T-helper 22 cell (primary cell): ENCODE measurements at places on chromosomes 11 and 22.
A peak's percentile ranks its signal among the peaks of the same experiment; 100 is the strongest.

GRCh38 chr11:14356342-14356741, 2.6 kb downstream of the RRAS2 start:
- DNase-seq, result no peak

DNA sequence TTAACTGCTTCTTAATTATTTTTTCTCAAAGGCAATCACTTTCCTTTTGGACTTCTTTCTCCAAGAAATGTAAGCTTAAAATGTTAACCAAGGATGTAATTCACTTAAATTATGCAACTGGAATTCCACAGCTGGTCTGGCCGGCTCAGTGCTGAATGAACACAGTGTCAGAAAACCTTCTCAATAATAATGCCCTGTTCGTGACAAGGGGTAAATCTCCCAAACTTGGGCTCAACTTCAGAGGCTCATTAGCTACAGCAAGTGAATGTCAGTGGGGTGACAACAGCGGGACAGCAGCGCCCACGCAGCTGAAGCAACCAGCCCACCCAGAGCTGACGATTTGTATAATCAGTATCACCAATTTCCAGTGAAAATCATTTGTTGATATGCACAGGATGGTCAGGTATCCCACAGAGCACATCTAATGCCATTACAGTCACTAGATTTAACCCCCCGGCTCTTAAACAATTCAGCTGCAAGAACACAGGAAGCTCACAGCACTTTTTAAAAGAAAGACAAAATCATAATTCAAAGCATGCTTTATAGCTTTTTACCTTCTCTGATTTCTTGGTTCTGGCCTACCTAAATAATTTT, 704.8 kb downstream of the DLG2 start:
- no peak for DNase-seq

DNA sequence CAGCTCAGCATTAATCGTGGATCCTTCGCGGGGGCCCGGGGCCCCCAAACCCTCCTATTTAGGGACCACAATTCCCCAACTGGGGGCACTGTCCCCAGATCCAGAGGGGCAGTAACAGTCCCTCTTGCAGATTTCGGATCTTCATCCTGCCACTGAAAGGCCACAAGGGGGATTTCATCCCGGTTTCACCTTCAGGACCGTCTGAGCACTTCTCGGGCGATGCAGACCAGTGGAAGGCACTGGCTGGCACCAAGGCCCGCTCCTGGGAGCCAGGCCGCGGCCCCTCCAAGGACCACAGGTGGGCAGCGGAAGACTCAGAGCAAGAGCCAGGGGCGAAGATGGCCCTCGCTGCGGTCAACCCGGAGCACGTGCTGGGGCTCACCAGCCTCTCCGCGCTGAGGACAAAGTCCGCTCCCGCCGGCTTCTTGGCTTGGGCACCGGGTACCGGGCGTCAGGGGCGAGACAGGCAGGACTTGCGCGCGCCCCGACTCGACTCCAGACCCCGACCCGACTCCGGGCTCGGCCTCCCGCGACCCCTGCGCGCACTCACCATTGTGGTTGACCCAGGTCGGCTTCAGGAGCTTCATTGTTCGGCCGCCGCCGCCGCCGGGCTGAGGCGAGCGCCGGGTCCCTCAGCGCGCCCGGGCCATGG, 517 bp downstream of the HIRA start:
- DNase-seq, result no peak

DNA sequence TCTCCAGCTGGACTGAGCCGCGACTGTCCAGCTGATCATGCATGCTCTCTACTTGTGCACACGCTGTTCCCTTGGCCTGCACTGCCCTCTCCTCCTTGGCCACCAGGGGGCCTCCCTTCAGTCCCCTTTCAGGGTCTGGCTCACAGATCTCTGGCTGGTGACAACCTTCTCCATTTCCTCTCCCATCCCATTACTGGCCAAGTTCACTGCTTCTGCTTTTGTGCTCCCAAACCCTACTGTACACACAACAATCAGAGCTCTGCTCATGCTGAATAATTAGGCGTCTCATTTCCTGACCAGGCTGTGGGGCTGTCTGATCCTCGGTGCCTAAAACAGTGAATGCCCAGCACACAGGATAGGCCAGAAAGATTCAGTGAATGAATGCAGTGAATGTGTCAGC, 224.0 kb upstream of the NARS2 start:
- no peak for DNase-seq

DNA sequence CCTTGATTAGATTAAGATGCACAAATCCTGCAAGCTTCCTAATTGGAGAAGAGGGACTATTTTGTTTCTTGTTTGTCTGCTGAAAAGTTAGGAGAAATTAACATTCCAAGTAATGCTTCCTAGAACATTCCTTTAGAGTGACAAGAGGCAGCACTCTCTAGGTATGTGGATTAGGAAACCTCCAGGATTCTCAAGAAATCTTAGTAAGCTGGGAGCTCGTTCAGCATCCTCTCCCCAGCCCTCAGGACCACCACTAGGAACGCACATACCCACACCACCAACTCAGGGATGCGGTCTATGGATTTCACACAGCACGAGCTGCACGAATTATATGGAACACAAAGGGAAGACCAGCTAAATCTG, 52.9 kb downstream of the NCAPD3 start:
- DNase-seq, result no peak

- no peak for DNase-seq
These were observed 6.6 kb upstream of the GRAMD4 start for GRCh38 chr22:46613606-46614021.

GRCh38 chr22:47629273-47629711, 866.8 kb downstream of the TBC1D22A start:
- no peak for DNase-seq

GRCh38 chr11:32425761-32426160, 9.6 kb downstream of the WT1 start:
- DNase-seq, result no peak

DNA sequence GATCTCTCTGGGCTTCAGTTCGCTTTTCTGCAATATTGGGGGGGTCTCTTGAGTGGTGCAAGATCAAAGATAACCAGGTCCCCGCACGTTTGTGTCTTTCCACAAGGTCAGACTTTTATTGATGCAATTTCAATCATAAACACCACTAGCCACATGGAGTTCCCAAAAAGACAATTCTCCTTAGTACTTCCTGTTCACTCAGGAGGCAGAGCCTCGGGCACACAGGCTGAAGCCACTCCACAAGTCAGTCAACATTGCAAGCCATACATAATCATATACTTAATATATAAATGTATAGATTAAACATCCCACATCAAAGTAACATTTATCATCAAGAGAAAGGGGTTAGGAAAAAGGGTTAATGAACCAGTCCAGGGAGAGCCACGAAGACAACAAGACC, 12.0 kb downstream of the ST14 start:
- DNase-seq, result no peak

GRCh38 chr22:38924347-38924952, 33.0 kb upstream of the APOBEC3A start:
- no peak for DNase-seq

- no peak for DNase-seq
These were observed 604 bp upstream of the POLR3H start for GRCh38 chr22:41544671-41545476.

- DNase-seq, result no peak
These were observed 384.1 kb downstream of the NELL1 start for GRCh38 chr11:21053466-21053865.

DNA sequence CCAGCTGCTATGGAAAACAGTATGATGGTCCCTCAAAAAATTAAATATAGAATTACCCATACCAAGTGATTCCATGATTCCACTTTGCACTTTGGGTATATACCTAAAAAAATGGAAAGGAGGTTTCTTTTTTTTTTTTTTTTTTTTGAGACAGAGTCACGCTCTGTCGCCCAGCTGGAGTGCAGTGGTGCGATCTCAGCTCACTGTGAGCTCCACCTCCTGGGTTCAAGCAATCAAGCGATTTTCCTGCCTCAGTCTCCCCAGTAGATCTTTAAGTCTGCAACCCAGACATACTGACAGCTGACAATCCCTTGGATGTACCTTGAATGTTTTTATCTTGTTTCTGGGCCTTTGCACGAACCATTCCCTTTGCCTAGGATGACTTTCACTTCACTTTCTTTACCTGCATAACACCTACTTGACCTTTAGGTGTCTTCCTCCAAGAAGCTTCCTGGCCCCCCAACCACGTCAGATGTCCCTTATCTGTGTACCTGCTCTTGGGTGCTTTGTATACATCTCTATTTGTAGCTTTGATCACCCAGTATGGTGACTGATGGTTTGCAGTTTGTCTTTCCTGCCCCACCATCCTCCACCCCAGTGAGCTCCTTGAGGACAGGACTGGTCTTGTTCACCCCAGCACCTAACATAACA, 11.6 kb downstream of the UCP3 start:
- DNase-seq, result no peak

DNA sequence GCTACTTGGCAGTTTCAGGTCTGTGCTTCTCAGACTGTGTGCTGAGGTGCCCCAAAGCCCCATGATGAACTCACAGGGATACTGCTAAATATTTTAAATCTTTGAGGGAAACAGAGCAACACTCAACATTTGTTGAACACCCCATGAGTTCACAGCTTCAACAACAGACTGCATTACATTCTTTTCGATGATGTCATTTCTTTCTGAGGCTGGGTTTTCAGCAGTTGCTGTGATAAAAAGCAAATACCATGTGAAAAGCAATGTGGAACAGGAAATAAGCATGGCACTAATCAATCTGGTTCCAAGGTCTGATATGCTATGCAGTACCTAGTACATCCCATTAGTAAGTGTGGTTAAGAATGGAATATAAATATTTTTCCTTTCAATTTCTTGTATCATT, 82.7 kb downstream of the RPL27A start:
- DNase-seq, result no peak

- no peak for DNase-seq
These were observed 11.4 kb upstream of the CAT start for GRCh38 chr11:34427186-34427805.

DNA sequence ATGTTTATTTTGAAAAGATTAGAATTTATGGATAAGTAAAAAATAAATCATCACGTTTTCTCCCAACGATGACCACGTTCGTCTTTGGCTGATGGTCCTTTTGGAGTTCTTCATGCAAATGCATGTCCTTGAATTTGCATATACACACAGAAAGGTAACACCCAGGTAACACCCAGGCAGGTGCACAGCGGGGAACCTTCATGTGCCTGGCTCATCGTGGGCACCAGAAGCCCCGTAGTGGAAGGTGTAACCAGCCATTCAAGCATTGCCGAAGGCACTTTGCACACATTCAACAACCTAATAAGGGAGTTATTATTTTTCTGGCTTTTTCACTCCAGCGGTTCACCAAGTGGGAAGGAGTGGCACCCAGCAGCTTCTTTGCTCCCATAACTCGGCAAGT, 404.6 kb downstream of the TBC1D22A start:
- no peak for DNase-seq

DNA sequence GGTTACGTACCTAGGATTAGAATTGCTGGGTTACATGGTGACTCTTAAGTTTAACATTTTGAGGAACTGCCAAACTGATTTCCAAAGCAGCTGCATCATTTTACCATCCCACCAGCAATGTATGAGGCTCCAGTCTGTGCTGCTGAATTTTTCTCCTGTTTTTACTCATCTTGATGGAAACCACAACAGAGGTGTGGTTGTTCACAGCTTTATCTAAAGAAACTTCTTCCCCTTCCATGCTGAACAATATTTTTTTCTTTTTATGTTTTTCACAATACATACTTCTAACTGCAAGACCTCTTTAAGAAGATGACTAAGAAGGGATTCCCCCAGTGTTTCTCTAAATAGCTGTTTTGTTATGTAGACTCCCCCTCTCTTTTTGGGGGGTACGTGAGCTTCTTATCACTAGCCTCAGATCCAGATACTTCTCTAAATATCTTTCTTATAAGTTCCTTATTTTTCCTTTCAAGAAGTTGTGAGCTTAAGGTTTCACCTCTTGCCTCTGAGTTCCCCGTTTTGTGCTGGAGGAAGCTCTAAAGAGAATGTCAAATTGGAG, 24.0 kb downstream of the TCP11L1 start:
- no peak for DNase-seq

- no peak for DNase-seq
These were observed 4.0 kb downstream of the TRIM6 start for GRCh38 chr11:5600374-5600851.

- no peak for DNase-seq
These were observed 9.1 kb downstream of the EFCAB6 start for GRCh38 chr22:43802897-43803495.

- DNase-seq, result peak; percentile 51
These were observed 2.2 kb upstream of the RPS19BP1 start for GRCh38 chr22:39534591-39535356.

DNA sequence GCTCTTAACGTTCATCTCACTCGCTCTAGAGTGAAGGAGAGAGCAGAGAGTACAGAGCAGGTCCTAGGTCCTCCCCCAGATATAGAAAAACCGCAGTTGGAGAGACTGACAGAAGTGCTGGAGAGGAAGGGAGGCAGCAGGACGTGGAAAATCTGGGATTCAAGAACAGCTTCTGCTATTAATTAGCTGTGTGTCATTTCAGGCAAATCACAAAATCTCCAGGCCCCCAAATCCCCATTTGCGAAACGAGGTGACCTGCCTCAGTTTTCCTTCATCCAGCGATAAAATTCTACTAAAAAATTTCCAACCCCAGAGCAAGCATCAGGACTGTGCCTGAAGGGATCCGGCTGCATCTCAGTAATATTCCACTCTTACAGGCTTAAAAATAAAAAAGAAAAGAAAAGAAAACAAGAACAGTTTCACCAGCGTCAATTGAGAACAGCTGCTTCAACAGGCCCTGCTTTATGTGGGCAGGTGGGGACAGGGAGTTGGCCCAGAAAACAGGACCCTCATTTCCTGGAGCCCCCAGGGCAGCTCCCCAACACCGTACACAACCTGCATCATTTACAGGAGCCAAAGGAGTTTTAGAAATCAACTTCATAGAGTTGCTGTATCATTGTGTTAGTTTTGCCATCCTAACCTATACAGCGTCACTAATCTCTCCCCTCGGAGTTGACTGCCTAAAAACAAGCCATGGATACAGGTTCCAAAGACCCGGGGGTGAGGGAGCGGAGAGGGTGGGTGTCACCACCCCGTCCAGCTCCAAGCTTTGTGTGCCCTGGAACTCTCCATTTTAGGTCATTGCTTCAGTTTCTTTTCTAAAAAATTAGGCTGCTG, 2.3 kb upstream of the MALAT1 start:
- DNase-seq, result no peak

DNA sequence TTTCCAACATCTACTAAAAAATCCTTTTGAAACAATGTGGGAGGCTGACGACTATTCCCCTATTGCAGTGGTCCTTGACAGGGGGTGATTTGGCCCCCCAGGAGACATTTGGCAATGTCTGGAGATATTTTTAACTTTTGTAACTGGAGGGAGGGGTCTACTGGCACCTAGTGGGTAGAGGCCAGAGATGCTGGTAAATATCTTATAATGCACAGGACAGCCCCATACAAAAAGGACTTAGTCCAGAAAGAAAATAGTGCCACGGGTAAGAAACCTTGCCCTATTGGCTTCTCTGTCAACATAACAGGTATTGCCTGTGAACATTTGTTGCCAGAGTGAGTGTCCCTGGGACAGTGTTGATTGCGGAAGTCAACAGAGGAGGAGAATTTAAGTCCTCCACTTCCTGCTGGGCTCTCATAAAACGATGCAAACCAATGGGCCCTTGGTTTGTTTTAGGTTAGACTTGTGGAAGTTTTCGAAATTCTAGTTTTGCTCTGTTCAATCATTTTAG, 101.6 kb downstream of the MAML2 start:
- no peak for DNase-seq
